ENCODE measurements at places on chromosomes 12 and 14. TPM values are rescaled to one million over a fixed set of nuclear protein-coding genes. Genes with fewer than 3 reads are reported as not detected.

HAL gene
- total RNA-seq = 0.06 TPM

CCND2 gene
- total RNA-seq = not detected

SLC38A1 gene
- total RNA-seq = 66.7 TPM

GRIN2B gene
- total RNA-seq = 4.9 TPM

STXBP6 gene
- 2.2 TPM for total RNA-seq

ESPL1 gene
- total RNA-seq = 19.6 TPM

TAS2R30 gene
- total RNA-seq = not detected

DACT1 gene
- 0.81 TPM for total RNA-seq

TAS2R42 gene
- total RNA-seq = not detected

PPFIBP1 gene
- total RNA-seq = 26.8 TPM

TDRD9 gene
- total RNA-seq = not detected

GATC gene
- 25.2 TPM for total RNA-seq

GPR84 gene
- 0.09 TPM for total RNA-seq

HSPB8 gene
- total RNA-seq = 15.4 TPM

CCDC196 gene
- total RNA-seq = not detected

RNASE2 gene
- total RNA-seq = not detected

PROX2 gene
- not detected for total RNA-seq

KRT71 gene
- not detected for total RNA-seq

SERPINA1 gene
- 0.59 TPM for total RNA-seq

KDM2B gene
- 22.9 TPM for total RNA-seq

ADAM21 gene
- total RNA-seq = not detected
